ENCODE measurements at places on chromosomes 1 and 21.

GRCh38 chr1:25246600-25247023, 642 bp downstream of the RSRP1 start:
- no peak for DNase-seq

DNA sequence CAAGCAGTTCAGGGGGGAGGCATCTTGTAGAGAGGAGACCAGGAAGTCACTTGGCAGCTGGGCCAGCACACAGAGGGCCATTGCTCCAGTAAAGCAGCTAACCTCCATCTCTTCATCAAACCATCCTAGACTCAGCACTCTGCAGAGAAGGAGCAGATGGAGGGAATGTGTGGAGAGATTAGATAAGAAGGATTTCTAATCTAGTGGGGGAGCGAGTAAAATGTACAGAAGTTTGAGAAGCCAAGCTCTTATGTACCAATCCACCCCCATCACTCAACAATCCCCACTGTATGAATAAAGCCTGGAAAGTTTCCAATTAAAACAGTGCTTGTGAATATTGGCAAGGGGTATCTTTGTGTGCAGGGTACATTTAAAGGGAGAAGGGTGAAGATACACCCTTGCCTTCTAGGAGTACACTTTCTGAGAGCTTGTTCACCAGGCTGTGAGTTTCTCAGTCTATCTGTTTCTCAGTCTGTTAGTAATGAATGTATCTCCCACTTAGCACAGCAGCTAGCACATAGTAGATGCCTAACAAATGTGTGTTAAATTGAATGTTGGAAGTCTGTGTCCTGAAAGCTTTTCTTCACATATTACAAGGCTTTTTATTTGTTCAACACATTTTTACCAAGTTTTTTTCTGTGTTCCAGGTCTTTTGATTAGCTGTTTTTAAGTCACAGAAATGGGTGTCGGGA, 142.7 kb upstream of the UBE2U start:
- no peak for DNase-seq

GRCh38 chr1:41351262-41352151, 9.7 kb upstream of the FOXO6 start:
- DNase-seq = no peak

DNA sequence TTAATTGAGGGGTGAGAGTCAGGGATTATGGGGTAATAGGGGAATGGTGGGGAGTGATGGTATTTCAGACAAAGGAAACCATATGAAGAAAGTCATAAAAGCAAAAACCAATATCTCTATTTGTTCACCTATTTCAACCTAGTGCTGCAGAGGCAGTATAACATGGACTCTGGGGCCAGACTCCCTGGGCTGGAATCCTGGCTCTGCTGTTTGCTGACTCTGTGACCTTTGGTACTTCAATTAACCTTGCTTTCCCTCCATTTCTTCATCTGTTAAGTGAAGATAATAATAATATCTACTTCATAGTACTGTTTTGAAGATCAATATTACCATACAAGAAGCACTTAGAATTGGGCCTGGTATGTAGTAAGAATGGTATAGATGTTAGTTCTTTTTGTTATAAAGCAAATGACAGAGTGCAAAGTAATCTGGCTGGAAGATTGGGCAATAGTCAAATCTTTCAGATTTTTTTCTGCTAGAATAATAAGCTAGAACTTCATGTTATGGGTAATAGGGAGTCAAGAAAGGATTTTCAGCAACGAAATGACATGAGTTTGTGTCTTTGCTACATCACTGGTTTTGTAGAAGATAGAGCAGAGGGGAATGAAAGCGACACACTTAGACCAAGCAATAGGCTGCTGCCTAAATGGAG, 9.0 kb downstream of the EPHX4 start:
- DNase-seq = no peak

DNA sequence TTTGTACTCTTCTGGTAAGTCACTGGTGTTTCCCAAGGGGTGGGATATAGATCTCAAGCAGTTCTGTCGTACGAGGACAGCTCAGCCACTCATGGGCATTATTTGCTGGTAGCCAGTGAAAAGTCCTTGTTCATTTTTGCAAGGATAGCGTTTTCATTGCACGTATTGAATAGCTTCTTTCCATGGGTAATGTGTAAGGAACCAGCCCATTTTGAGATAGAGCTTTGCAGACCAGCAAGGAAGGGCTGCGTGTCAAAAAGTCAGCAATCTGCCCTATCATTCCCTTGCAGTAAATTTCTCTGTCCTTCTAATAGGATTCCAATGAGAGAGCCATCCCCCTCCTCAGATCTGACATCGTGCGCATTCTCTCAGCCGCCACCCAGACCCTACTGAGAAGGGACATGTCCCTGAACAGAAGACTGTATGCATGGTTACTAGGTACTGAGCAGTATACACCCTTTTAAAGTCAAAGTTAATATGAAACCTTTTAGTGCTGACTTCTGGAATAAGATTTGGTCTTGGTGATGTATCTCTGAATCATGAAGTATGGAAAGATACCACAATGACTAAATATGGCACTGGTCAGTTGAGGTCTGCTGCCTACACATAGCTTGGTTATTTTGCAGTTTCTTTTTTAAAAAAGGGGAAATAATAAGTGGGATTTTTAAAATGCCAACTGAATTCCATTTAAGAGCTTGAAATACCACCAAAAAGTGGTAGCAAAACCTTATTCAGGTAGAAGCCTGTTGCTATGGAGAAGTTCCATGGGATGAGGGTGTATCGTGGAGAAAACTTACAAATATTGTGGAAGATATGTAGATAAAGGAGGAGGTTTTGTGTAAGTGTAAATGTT, 55.3 kb downstream of the DOP1B start:
- DNase-seq = no peak

DNA sequence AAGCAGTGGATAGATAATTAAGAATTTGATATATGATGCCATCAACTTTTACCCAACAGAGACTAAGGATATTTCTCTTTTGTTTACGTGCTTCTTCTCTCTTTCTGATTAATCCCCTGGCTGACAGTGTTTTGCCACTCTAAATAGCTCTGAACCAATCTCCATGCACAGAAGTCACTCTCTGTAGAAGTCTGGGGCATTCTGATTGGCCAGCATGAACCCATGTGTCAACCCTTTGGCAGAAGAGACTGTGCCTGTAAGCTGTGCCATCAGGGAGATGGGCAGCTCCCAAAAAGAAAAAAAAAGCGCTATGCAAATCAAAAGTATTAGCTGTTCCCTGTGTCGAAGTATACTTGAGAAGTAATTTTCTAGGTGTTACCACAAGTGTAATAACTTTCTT, 34.1 kb upstream of the NRIP1 start:
- DNase-seq = no peak

DNA sequence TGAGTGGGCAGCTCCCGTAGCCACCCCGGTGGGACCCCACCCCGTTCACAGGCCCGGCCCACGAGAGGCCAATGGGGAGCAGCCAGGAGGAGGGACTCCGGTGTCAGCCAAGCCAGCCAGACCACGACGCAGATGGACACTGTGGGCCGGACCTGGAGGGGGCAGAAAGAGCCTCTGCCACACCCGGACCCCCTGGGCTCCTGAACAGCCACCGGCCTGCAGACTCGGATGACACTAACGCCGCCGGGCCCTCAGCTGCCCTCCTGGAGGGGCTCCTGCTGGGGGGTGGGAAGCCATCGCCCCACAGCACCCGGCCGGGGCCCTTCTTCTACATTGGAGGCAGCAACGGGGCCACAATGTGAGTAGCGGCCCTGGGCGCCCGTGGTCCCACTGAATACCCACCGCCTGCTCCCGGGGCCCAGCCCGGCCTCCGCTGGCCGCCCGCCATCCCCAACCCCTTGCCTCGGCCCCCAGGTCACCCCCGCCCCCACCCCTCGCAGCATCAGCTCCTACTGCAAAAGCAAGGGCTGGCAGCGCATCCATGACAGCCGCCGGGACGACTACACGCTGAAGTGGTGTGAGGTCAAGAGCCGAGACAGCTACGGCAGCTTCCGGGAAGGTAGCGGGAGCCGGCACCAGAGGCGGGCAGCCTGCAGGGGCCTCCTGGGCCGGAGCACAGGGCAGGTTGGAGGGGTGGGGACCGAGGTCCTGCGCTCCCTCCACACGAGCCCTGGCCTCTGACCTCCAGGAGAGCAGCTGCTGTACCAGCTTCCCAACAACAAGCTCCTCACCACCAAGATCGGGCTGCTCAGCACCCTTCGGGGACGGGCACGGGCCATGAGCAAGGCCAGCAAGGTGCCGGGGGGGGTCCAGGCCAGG, 6.5 kb downstream of the TTLL10 start:
- DNase-seq = no peak

DNA sequence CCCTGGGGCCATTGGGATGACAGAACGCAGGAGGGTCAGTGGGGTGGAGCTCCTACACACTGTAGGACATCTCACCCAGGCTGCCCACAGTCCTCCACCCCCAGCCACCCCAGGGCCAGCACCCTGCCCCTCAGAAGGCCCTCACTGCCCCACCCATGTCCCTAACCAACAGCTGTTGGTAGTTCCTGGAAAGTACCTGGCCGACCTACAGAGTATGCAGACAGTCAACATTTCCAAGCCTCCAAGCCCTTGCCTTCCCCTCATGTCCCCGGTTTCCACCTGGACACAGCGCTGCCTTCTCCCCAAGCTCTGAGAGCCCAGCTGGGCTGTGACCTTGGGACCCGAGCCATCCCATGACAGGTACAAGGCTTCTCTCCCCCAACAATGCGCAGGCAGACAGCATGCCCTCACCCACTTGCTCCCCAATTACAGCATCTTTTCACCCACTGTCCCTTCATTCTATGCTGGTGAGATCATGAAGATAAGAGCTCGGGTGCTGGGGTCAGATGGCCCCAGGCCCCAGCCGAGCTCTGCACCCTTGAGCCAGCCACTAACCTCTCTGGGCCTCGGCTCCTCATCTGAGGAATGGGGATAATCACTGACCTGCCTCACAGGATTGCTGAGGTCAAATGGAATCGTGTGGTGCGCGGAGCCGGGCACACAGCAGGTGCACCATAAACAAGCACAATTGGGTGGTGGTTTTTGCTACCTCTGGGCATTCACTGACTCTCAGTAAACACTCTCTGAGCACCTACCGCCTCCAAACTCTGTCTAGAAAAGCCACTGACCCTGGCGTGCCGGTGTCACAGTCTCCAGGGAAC, 11.2 kb downstream of the LAPTM5 start:
- DNase-seq = no peak

GRCh38 chr1:64348270-64348960, 121.5 kb upstream of the CACHD1 start:
- no peak for DNase-seq

DNA sequence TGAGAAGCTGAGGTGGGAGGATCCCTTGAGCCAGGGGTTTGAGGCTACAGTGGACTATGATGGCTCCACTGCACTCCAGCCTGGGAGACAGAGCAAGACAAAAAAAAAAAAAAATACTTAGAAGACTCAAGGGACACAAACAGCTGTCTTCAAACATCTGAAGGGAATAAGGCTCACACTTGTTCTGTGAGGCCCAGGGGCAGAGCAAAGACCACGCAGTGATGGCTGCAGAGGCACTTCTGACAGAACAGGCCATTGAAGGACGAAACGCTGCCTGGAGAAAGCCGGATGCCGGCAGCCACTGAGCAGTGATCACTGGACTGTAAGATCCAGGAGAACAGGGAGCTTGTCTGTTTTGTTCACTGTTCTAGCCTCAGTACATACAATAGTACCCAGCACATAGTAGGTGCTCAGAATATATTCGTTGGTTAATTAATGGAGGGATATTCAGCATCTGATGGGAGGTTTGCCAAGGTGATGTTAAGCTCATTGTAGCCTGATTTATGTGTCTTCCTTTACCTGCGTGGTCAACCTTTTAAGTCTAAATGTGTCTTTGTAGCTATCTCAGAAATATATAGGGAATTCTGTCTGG, 12.1 kb upstream of the NDC1 start:
- no peak for DNase-seq

DNA sequence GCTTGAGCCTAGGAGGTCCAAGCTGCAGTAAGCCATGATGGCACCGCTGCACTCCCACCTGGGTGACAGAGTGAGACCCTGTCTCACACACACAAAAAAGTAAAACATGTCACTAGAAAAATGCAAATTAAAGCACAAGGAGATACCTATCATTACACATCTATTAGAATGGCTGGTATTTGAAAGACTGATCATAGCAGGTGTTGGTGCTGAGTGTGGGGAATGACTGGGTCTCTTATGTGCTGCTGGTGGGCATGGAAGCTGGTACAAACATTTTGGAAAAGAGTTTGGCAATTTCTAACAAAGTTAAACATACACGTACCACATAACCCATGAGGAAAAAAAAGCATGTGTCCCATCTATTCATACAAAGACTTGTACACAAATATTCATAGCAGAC, 142.1 kb upstream of the ZBTB40 start:
- no peak for DNase-seq

DNA sequence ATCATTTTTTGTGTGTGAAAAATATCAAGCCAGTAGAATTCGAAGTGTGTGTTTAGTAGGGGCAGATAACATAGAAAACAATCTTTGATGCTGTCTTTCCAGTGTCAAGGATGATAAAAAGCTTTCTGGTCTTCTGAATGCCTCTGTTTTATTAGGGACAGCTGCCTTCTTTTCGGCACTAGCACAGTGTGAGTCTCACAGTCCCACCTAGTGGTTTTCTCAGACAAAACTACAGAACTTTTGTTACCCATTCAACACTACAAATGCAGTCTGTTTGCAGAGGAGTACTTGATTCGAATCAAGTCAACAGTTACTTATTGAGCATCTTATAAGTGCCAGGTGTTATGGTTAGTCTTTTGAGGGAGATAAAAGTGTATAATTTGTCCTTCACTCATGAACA, 30.6 kb upstream of the MCOLN3 start:
- DNase-seq = no peak

- DNase-seq = no peak
Observed at GRCh38 chr21:38800924-38801744, 4.6 kb upstream of the ETS2 start.

DNA sequence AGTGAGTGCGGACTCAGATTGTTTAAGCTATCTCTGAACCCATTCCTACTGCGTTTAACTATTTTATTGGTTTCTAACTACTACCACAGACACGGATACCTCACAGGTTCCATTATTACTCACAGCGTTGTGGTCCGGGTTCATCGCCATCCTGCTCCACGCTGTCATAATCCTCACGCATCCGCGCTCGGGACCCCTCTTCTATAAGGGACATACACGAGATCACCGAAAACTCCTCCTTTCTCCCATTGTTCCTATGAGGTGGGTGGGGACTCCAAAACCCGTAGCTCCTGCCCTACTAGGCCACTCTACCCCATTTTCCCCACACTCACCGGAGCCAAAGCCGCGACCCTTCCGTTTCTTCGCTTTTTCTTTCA, 610 bp downstream of the RBM8A start:
- DNase-seq = no peak

- no peak for DNase-seq
Observed at GRCh38 chr21:8993284-8993942, 1528.0 kb upstream of the TPTE start.

- DNase-seq = no peak
Observed at GRCh38 chr1:18912550-18912949, 10.2 kb upstream of the ALDH4A1 start.

DNA sequence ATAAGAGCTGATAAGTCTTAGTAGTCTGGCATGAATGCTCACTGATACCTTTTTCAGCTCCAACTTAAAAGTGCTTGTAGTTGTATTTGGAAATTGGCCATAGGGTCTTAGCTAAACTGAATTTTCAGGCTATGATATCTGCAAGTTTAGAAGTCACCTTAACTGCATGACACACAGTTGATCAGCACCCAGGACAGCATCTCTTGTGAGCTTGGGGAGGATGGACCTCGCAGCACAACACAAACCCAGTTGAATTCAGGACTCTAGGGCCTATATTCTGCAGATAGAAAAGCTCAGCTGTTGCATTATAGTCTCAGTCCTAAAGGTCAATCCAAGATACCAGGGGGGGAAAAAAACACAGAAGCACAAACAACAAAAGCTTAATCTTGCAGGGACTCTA, 394.3 kb downstream of the KCNH1 start:
- no peak for DNase-seq

- peak; percentile 47 for DNase-seq
Observed at GRCh38 chr1:157193702-157194391, 55.7 kb upstream of the ETV3 start.

- DNase-seq = no peak
Observed at GRCh38 chr1:8858888-8859706, 19.4 kb downstream of the ENO1 start.

All from renal pelvis (tissue), 12 donors.